NCI-H2081 (cell line): ENCODE measurements at places on chromosomes 13 and 19.

DNA sequence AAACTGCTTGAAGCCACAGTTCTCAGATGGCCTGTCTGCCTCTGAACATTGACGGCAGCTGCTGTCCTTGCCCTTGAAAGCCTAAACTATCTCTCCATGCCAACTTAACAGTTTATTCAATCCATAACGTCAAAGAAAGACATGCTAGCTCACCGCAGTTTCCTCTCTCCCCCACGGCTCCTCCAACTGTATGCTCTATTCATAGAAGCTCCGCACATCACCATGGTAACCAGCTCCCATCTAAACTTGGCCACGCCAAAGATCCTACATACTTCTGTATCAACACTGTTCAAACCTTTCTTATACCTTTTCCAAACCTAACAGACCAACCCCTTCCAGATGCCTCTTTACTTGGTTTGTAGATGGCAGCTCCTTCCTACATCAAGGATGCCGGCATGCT, 48.6 kb downstream of the ZNF91 start:
- DNase-seq: no peak

DNA sequence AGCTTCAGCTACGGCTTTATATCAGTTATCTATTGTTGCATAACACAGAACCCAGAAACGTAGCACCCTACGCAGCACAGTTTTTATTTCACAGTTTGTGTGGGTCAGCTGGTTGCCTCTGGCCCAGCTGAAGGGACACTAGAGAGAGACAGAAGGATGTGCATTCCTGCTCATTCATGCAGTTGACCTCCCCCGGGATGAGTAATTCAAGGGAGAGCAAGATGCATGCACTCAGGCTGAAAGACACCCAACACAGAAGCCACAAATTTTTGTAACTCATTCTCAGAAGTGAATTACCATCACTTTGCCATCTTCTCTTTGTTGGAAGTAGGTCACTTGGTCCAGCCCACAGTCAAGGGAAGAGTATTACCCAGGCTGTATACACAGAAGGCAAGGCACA, 89.5 kb downstream of the EFNB2 start:
- no peak for DNase-seq

- DNase-seq: no peak
Observed at GRCh38 chr13:91085127-91085526, 262.4 kb upstream of the MIR17HG start.

DNA sequence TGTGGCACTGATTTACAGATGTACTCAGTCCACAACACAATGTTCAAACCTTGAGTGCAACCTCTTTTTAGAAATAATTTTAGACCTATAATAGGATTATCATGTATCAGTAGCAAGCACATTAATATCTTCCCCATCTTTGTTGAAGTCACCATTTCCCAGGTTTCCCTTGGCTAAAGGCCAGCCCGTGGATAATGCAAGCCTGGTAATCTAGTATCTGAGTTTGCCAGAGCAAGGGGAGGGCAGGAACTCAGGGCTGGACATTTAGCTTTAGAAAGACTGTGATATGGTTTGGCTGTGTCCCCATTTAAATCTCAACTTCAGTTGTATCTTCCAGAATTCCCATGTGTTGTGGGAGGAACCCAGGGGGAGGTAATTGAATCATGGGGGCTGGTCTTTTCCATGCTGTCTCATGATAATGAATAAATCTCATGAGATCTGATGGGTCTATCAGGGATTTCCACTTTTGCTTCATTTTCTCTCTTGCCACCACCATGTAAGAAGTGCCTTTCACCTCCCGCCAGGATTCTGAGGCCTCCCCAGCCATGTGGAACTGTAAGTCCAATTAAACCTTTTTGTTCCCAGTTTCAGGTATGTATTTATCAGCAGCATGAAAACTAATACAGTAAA, 37.7 kb downstream of the SLC6A16 start:
- no peak for DNase-seq

DNA sequence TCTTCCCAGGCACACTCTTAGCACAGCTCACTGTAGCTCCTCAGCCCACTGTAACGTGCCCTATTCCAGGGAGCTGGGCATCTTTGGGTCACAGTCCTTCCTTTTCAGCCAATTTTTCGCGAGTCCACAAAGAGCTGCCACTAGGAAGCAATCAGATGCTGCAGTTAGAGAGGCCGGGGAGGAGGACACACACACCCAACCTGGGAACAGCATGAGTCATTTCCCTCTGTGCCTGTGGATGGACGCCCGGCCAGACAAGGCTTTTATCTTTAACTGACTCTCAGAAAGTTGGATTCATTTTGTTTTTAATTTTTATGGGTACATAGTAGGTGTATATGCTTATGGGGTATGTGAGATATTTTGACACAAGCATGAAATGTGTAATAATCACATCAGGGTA, 918.6 kb downstream of the UQCRFS1 start:
- no peak for DNase-seq

- DNase-seq: peak; percentile 73
Observed at GRCh38 chr19:46076951-46077814, 36.4 kb upstream of the IGFL4 start.

DNA sequence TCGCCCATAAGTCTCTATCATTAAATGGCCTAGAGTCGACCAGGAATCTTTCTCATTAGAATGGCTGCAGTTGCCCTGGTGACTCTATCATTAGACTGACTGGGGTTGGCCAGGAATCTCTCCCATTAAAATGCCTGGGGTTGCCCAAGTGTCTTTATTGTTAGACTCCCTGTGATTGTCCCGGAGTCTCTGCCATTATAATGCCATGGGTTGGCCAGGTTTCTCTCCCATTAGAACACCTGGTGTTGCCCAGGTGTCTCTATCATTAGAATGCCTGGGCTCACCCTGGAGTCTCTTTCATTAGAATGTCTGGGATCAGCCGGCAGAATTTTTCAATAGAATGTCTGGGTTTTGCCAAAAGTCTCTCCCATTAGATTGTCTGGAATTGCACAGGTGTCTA, 1459.3 kb downstream of the UQCRFS1 start:
- DNase-seq: no peak

- DNase-seq: no peak
Observed at GRCh38 chr19:23718802-23719201, 31.8 kb upstream of the ZNF675 start.

GRCh38 chr19:58296104-58296503, 9.1 kb upstream of the ERVK3-1 start:
- DNase-seq: no peak

- DNase-seq: no peak
Observed at GRCh38 chr13:31427151-31428100, 227.7 kb downstream of the B3GLCT start.

- peak; percentile 80 for DNase-seq
Observed at GRCh38 chr13:109700176-109700575, 86.2 kb downstream of the IRS2 start.

DNA sequence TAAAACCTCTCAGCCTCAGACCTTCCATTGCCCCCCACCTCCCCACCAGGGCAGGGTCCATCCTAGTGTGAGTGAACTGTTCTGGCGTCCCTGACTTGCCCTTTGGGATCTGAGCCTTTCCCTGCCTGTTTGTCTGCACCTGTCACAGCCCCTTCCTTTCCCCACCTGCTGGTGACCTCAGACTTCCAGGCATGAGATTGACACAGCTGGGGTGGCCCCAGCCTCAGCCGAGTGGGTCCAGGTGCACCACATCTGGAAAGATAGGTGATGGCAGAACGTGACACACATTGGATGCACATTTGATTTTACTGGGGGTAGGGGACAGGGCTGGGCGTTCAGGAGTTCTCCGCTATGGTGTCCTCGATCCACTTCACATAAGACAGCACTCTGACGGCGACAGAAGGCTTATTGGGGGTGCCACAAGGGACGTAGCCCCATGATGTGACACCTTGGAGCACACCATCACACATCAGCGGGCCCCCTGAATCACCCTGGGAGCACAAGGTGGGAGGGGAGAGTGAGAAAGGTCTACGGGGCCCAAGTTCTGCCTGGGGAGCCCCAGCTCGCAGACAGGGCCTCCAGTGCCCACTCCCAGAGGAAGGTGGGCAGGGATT, 4.6 kb downstream of the KLK1 start:
- no peak for DNase-seq

- no peak for DNase-seq
Observed at GRCh38 chr19:52231154-52231910, 38.1 kb upstream of the ZNF766 start.

DNA sequence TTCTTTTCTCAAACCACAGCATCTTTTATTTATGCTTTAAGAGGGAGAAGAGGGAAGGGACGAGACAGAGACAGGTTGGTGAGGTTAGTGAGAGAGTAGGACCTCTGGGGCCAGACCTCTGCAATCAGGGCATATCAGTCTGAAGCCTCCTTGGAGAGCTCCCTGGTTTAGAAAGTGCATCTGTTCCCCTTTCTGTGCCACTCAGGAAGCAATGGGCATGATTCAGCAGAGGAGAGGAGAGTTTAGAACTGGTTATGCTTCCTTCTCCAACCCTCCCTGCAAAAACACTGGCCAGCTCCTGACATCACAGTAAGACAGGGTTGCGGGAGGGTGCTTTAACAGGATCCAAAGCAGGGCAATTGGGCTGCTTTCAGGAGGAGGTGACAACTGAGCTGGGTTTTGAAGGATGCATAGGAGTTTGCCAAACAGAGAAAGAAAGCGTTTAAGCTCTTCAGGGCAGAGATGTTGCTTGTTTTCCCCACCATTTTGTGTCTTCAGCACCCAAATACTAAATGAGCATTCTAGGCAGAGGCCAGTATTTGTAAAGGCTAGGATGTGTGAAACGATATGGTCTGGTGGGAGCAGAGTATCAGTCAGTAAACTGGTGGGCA, 33.1 kb downstream of the CERS4 start:
- DNase-seq: no peak

DNA sequence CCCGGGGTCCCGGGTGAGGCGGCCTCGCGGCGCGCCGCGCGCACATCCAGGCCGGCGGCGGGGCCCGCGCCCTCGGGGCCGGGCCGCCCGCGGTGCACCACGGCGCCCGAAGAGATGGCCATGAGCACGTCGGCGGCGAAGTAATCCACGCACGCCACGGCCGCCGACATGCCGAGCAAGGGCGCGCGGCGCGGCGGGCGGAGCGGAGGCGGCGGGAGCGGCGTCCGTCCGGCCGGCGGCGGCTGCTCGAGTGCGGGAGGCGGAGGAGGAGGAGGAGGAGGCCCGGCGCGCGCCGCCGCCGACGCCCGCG, at the start of gene KLF16:
TSS of gene KLF16 (minus strand) at position 252 of the 310 bp plus-strand sequence. CDS start at position 170, 82 bp downstream.
- no peak for DNase-seq

DNA sequence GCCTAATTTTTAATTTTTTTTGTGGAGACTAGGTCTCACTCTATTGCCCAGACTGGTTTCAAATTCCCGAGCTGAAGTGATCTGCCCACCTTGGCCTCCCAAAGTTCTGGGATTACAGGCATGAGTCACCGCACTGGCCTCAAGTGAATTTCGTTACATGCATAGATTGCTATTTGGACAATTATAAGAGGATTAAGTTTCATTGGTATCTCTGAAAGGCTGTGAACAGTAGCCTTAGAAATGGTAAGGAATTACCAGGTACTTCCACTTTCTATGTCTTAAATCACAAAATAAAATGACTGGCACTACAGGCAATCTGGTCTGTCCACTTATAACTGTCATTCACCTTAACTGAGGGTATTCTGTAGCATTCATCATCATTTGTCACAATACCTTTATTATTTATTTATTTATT, 2.9 kb upstream of the CCDC9 start:
- DNase-seq: no peak

DNA sequence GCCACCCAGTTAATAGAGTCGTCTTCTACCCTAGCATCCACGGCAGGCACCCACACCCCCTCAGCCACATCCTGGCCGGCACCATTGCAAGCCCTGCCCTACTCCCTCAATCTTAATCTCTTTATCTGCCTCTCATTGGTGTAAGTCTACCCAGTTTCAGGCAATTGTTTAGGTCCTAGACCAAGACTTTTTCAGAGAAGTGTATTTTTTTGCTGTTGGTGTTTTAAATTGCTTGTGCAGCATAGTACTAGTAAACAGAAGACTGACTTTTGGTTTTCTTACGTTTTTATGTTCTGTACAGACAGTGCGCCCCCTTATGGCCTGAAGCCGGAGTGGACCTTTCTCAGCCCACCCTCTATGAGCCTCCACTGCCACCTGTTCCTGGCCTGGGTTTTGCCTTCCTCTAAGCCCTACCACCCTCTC, 2.3 kb upstream of the LCP1 start:
- no peak for DNase-seq

- no peak for DNase-seq
Observed at GRCh38 chr19:13840305-13841085, 36.4 kb upstream of the NANOS3 start.

GRCh38 chr13:36146511-36147269, 15.5 kb upstream of the DCLK1 start:
- DNase-seq: no peak

GRCh38 chr13:44411841-44412240, 38.2 kb downstream of the SERP2 start:
- no peak for DNase-seq

- no peak for DNase-seq
Observed at GRCh38 chr13:33150662-33151061, 134.4 kb downstream of the KL start.

GRCh38 chr13:44133626-44134025, 240.0 kb upstream of the SERP2 start:
- DNase-seq: no peak

- DNase-seq: peak; percentile 35
Observed at GRCh38 chr19:2986951-2987524, 9.7 kb downstream of the TLE6 start.

DNA sequence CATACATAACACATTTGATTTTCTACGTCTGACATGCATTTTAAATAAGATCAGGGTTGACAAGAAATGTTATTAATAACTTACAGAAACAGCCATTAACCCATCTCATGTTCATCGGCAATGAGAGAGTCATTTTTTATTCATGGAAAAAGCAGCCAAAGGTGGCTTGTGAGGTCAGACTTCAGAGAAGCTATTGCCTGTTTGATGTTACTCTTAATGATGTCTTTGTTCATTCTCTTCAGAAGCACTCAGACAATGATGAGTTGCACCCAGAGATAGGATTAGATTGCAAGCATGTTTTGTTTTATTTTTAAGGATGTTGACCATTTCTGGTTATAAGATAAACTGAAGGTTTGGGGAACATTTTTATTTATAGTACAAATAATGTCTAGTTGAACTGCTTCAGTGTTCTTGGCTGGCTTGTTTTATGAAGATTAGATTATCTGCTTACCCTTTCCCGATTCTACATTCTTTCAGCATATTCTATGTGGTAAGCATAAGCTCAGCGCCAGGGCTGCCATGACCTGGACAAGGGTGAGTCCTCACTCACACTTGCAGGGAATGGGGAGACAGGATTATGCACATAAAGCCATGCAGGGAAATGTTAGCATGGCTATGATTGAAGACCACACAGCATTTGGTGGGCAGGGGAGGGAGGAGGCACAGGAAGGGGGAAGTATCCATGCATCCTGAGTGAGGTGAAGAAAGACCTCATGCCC, 288.1 kb downstream of the MTUS2 start:
- no peak for DNase-seq

DNA sequence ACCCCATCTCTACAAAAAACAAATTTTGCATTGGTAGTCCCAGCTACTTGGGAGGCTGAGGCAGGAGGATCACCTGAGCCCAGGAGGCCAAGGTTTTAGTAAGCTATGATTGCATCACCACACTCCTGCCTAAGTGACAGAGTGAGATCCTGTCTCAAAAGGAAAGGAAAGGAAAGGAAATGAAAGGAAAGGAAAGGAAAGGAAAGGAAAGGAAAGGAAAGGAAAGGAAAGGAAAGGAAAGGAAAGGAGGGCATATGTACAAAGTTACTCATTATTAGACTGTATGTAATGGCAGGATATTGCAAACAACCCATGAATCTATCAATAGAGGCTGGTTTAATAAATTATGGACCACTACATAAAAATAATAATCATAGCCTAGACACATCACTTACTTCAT, 40.8 kb upstream of the CACNA1A start:
- DNase-seq: no peak

GRCh38 chr19:31516756-31517155, 167.5 kb upstream of the TSHZ3 start:
- DNase-seq: no peak
